ENCODE measurements at places on chromosomes 11 and 22.

DNA sequence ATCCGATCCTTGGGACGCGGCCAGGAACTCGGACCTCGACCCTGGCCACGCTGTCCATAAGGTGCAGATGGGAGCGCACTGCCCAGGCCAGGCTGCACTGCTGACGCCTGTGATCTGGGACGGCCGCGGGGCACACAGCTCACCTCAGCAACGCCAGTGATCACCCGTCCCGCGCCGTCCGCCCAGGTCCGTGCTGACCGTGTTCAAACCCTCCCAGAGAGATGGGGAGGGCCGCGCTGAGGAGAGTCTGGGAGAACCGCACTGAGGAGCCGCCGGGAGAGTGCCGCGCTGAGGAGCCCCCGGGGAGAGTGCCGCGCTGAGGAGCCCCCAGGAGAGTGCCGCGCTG is 636 bp downstream of the KCNQ1OT1 start:
- DNase-seq: no peak

DNA sequence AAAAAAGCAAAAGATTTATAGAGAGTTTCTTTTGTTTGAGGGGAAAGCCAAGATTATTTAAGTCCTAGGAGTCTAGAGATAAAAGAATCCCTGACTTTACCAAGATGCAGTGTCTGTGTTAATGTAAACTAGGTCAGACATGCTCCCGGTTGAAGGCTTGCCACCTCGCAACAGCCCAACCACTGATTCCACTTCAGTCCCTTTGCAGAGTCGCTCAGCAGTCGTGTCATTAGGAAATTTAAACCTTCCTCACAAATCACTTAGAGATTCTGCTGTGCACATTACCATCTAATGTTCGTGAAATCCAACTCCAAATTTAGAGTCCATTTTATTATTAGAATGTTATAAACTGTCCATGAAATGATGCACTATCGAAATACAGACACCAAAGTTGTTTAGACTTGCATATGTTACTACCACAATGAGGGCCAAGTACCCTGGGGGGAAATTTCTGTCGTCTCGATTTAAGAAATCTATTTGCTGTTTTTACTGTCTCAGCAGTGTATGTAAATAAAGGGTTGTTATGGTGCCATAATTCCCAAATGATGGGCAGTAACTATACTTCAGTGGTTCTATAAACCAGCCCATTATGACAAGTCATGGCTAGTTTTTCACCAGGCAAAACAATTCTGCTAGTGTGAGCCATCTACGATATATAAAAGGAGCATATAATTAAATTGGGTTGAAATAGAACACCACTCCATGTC is 101.4 kb upstream of the MTNR1B start:
- DNase-seq: peak; percentile 50

DNA sequence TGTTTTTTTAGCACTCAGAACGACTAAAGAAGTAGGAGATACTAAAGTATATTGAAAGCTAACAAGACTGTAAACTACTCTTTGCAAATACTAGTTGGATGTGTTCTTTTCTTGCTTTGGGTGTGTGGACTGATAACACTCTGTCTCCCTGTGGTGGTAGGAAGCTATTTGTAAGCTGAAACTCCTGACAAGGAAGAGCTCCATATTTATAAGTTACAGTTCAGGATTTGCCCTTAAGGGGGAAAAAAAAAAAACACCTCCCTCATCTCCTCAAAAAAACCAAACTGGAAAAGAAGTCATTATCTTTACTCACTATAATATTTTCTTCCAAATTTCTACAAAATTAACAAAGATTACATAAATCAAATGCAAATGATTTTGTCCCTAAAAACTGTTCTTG is 94.9 kb downstream of the LARGE2 start:
- no peak for DNase-seq

- no peak for DNase-seq
Measured at GRCh38 chr22:48358886-48359612, 1468.6 kb downstream of the BRD1 start.

GRCh38 chr22:46967445-46968358 is 205.3 kb downstream of the TBC1D22A start:
- DNase-seq: no peak

GRCh38 chr11:131745405-131745804 is 375.0 kb downstream of the NTM start:
- DNase-seq: no peak

- DNase-seq: no peak
Measured at GRCh38 chr22:37827056-37827455, 3.9 kb downstream of the GALR3 start.

GRCh38 chr11:93220078-93220477 is 22.3 kb upstream of the SLC36A4 start:
- no peak for DNase-seq

DNA sequence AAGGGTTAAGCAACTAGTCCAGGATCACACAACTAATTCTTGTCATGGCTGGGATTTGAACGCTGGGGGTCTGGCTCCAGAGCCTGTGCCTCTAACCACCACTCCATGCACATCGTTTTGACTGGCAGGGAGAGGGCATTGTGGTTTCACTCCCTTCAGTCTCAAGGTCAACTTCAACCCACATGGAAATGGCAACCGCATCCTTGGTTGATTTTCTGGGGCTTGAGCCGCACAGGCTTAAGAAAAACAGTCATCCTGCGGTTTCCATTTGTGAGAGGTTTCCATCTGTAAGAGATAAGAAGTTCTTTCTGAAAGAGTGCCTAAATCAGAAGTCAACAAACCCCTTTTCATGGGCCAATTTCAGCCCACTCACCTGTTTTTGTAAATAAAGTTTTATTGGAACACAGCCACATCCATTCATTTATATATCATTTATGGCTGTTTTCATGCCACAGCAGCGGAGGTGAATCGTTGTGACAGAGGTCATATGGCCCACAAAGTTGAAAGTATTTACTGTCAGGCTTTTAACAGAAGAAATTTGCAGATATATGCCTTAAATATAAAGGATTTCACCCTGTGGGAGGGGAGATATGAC is 65.7 kb downstream of the SGSM1 start:
- no peak for DNase-seq

DNA sequence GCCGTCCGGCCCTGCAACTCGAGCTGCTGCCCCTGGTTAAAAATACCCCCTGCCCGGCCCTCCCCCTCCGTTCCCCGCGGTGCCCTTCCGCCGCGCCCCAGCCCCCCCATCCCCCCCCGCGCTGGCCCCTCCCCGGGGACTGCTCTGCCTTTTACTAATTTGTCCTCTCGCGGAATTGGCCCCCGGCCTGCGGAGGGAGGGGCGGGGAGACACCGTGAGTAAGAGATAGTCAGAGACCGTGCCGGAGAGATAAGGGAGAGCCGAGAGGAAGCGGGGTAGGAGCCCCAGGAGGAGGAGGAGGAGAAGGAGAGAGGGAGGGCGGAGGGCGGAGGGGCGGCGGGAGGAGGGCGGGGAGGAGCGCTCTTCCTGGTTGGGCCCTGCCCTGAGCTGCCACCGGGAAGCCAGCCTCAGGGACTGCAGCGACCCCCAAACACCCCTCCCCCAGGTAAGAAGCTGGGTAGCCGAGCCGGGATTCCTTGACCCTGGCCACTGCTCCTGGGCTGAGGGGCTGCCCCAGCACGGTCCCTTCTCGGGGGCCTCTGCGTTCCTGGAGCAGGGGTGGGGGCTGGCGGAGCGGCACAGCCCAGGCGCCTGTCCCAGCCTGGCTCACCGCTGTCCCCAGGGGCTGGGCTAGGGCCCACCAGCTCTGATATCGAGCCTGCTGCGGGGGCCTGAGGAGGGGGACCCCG is at the start of gene CAPN1:
Gene CAPN1 (plus strand): TSS at position 360 of the 689 bp plus-strand sequence. CDS start 774 bp downstream, outside the sequence.
- DNase-seq: peak; percentile 73

DNA sequence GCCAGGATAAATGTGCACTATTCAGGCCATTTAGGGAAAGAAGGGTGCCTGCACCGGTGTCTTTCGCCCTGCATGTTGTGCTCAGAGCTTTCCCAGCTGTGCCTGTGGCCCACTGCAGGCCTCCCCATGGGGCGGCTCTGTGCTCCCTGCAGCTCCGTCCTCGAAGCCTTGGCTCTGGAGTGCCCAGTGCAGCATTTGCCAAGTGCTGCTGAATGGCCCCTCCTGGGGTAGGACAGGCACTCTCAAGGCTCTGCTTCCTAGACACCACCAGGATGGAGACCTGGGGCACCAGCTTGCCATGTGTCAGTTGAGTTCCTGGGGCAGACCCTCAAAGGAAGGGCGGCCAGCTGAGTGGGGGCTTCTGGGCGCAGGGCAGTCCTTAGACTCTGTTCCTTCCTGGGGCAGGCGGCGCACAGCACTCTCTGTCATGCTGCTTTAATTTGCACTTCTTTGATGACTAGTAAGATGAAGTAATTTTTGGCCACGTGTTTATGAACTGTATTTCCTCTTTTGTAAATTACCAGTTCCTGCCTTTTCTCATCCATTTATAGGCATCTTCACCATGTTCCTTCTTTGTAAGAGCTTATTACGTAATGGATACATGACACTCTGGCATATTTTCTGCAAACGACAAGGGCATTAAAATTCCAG is 32.1 kb upstream of the GNB1L start:
- no peak for DNase-seq

DNA sequence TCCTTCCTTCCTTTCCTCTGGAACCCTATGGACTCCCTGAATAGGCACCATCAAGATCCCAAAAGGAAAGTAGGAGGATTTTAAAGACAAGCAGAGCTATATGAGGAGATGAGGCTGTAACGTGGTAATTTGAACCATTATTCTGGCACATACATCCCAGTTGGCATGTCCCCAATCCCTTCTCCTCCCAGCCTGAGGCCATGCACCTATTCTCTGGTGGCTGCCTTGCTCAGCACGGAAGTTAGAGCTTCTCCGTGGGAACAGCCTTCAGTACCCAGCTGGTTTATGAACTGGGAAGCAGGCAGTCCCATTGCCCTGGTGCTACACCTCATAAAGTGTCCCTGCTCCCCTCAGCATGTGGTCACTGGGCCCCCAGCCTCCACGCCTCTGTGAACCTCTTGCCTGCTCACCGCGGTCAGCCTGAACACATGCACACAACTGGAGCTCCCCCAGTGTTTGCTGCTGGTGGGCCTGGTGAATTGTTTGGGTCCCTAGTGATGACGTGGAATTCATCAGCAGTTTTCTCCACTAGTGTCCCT is 139.9 kb upstream of the PLET1 start:
- no peak for DNase-seq

DNA sequence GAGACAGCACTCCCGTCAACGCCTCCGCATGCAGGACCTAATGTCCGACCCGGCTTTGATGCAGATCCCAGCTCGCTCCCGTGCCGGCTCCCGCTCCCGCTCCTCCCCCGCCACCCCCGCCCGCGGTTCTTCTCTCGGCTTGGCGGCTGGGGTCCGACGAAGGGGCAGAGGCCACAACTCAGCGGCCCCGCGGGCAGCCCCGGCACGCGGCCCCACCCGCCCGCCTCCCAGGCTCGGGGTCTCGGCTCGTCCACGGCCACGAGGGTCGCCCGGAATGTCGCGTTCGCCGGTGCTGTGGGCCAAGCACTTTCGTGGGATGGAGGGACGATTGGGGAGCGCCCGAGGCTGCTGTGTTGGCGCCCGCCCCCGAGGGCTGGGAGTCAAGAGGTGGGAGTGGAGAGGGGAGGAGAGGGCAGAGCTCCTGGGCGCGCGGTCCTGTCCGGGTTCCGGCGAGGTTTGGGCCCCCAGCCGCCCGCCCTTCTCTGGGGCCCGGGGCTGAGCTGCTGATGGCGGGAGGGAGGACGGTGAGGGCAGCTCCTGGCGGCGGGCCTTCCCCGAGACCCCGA is 5.3 kb upstream of the TBX1 start:
- no peak for DNase-seq

DNA sequence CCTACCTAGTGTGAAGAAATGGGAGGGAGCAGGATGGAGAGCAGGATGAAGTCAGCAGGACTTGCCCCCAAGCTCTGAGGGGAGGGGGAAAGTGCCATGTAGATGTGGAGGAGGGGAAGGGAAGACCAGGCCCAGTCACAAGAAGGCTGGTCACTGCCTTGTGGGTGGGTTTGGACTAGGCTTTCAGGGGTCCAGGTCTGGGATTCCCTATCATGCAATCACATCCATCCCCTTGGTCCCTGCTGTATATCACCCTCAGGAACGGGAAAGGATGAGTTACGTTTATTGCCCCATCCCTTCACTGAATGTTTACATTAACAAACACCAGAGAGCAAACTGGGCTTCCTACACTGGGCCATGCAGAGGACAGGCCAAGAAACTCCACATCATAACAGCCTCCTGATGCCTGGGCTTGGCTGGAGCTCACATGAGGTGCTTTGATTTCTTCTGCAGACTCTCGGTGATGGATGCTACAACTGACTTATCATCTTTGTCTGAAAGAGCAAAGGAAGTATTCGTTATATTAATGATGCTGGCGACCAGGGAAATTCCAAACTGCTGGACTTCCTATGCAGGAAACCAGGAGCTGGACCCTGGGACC is 5.6 kb downstream of the TMEM86A start:
- DNase-seq: no peak

All from SK-N-DZ (cell line).